Left renal pelvis (tissue), 4 donors: ENCODE measurements at places on chromosomes 13 and 19. TPM values are rescaled to one million over a fixed set of nuclear protein-coding genes. Genes with fewer than 3 reads are reported as not detected.

- DNase-seq: no peak
These were observed 166.6 kb downstream of the NDFIP2 start for GRCh38 chr13:79647533-79647932.

GRCh38 chr19:13339869-13340268 lies 166.4 kb downstream of the CACNA1A start:
- DNase-seq: no peak

DNA sequence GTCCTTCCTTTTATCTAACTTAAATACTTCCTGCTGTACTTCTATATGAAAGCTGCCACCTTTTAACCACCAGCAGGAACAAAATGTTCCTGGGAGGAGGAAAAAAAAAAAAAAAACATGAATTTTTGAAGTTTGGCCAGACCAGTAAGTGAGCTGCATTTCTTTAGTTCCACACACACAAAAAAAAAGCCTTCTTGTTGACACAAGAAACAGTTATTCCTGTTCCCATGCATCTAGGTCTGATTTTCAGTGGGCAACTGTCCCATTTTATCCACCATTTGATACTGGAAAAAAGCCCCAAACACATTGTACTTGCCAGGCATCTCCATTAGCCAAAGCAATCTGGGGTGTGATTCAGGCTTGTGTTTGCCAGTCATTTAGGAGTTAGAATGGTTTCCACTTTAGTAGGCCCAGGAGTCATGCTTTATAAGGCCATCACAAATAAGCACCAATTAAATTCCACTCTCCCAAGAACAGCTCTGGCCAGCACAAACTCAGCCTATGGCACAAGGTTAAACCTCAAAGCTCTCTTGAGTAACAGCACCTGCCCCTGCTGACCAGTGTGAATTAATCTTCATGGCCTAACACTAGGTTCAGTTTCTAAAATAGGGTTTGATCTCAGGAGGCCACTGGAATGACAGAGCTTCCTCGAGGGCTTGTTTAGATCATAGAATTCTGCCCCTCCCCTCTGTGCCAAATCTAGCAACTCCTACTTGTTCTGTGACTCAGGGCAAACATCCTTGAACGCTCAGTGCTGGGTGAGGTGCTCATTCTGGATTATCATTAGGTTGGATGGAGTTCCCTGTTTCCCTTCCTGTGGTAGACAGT lies 67.1 kb downstream of the NUFIP1 start:
- DNase-seq: no peak

DNA sequence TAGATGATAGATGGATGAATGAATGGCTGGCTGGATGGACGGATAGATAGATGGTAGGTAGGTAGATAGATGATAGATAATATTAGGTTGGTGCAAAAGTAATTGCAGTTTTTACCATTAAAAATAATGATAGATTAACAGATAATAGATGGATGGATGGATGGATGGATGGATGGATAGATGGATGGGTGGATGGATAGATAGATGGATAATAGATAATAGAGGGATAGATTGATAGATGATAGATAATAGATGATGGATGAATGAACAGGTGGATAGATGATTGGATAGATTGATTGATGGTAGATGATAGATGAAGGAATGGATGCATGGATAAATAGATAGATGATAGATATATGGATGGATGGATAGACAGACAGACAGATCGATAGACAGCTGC lies 87.9 kb upstream of the RAP2A start:
- no peak for DNase-seq

GRCh38 chr13:75123428-75123827 lies 358.5 kb downstream of the TBC1D4 start:
- no peak for DNase-seq

GRCh38 chr19:17281391-17282304 lies at the start of gene ANKLE1:
Gene ANKLE1 (plus strand): TSS chr19:17281901. CDS start chr19:17281921, 20 bp downstream.
- no peak for DNase-seq

Gene VSIG10L
- 4.8 TPM for polyA plus RNA-seq
